ENCODE measurements at places on chromosomes 1 and 21.

- no peak for DNase-seq
These were observed 179.9 kb downstream of the DENND1B start for GRCh38 chr1:197595304-197595904.

DNA sequence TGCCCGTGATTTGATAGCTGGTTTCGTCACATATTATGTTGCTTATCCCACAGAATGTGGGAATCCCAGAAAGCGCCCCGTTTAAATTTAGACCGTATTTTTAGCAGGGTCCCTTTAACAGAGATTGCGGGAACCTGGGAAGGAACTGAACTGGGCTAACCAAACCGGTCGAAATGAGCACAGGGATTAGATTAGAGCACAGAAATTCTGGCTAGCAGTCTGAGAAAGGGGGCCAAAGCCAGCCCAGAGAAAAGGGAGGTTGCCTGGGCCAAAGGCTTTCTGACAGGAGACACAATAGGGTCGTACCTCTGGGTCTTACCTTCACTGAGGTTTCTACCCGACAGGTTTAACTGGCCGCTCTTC, 327 bp downstream of the LRRC40 start:
- no peak for DNase-seq

GRCh38 chr1:203607533-203607873, 19.1 kb upstream of the ATP2B4 start:
- no peak for DNase-seq

- no peak for DNase-seq
These were observed 3.3 kb downstream of the WNT3A start for GRCh38 chr1:228009828-228010775.

GRCh38 chr1:174232761-174233160, 73.4 kb downstream of the RABGAP1L start:
- DNase-seq = no peak

GRCh38 chr1:24199291-24199900, 12.3 kb upstream of the IFNLR1 start:
- peak; percentile 67 for DNase-seq

GRCh38 chr1:8397511-8397910, 79.6 kb downstream of the SLC45A1 start:
- no peak for DNase-seq

DNA sequence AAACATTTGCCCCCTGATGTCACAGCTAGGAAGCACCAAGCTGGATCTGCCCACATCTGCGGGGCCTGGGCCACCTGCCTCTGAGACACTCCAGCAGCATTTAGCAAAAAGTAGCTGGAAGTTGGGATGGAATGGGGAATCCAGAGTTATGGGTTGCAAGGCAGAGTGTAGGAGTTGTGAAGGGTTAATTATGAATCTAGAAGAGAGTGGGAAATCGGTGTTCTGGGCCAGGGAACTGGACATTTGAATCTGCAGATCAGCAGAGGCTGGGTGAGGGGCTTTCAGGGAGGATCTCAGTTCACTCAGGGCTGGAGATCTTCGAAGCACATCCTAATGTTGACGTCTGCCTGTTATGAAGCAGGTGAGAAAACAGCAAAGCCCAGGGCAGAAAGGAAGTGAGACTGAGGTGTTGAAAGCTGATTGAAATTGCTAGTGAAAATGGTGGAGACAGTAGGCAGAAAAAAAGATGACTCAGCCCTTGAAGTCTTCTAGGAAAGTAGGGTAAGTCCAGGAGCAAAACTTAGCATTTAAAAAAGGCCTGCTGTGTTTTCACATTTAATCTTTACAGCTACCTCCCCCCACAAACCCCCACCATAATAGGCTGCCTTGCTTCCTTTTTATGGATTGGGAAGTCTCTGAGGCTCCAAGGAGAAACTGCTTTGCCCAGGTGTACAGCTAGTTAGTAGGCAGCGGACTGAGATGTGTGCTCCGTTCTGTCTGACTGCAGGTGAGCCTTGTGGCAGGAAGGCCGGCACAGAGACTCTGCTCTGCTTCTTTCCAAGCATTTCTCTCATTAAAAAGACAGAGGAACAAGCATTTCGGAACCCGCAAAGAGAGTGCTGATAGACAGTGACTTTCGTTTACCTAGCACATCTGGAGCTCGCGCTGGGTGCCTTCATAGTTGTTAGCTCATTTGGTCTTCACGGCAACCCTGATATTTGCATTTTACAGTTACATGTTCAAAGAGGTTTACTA, 7.2 kb downstream of the VANGL1 start:
- no peak for DNase-seq

- DNase-seq = peak; percentile 92
These were observed 44.9 kb downstream of the SEC16B start for GRCh38 chr1:177925006-177925405.

GRCh38 chr1:89530444-89531089, 5.9 kb downstream of the LRRC8B start:
- no peak for DNase-seq

- DNase-seq = peak; percentile 17
These were observed 513.6 kb downstream of the PLPP3 start for GRCh38 chr1:56065729-56066128.

GRCh38 chr21:28257276-28257675, 735.4 kb downstream of the LTN1 start:
- DNase-seq = no peak

All from myocyte (in vitro differentiated cells).